ENCODE measurements at places on chromosomes 16 and 17.

DNA sequence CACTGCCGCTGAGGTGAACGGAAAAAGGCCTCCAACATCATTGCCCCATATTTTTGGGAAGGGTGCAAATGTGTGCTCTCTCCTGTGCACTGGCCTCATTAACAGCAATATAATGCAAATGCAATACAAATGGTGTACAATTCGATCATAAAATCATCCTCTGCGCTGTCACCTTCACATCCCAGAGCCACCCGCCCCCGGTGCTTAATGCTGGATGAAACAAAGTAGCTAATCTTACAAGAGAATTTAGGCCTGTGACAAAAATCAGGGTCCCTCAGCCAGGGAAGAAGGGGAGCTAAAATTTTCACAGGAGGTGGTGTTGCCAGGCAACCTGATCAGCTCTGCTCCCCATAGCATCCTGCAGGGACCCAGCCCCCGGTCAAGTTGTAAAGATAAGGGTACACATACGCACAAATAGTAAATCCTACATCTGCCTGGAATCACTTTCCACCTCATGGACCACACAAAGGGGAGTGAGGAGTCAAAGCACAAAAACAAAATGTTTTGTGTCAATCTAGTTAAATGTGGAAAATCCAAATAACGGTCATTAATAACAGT lies 3.0 kb downstream of the TBC1D16 start:
- no peak for DNase-seq

DNA sequence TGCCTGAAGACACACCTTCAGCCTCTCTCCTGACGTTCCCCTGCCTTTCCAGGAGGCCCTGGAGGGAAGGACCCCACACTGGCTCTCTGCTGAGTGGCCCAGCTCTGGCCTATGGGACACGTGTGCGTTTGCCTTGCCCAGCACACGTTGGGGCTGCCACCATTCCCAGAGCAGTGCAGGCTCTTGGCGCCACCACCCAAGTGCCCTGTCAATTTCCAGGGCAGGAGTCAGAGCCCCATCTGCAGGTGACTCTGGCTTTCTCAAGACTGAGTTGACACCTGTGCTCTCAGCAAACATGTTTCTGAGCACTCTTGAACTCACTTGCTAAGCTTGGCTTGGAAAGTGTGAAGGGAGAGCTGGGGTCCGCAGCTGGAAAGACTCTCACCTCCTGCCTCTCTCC lies 4.7 kb upstream of the IRF8 start:
- no peak for DNase-seq

- DNase-seq = no peak
Measured at GRCh38 chr16:13269905-13270528, 368.6 kb downstream of the SHISA9 start.

DNA sequence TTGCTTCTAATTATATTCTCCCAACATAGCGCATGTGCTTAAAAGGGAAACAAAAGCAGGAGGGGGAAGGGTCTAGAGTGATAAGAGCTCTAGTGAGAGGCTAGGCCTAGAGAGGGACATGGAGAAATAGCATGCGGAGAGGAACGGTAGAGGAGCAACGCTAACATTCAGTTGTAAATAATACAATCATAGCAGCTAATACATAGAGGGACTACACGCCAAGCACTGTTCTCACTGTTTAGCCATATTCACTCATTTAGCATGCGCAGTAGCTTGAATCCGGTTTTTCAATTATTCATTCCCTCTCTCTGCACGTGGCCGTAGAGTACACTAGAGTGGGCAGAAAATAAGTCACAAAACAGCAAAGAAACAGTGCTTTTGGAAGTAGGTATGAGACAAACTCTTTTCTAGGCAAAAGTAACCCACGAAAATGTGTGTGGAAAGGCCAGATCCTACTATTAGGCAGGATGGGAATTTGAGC lies 1.7 kb upstream of the ALOX12 start:
- DNase-seq = no peak

DNA sequence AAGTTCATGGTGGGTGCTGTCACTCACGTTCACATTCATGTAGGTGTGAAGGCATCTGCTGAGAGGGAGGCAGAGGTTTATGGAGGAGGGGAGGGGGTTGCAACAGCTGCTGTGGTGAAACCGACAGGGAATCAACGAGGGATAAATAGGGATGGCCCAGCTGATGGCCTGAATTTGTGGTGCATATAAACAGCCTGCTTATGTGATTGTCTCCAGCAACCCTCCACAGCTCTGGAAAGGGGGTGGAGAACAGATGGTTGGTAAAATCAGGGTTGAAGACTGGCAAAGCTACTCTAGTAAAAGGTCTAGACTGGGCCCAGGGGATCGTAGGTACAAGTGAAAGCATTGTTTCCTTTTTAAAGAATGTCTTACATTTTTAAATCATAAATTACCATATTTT lies 53.7 kb downstream of the IQCK start:
- DNase-seq = no peak

DNA sequence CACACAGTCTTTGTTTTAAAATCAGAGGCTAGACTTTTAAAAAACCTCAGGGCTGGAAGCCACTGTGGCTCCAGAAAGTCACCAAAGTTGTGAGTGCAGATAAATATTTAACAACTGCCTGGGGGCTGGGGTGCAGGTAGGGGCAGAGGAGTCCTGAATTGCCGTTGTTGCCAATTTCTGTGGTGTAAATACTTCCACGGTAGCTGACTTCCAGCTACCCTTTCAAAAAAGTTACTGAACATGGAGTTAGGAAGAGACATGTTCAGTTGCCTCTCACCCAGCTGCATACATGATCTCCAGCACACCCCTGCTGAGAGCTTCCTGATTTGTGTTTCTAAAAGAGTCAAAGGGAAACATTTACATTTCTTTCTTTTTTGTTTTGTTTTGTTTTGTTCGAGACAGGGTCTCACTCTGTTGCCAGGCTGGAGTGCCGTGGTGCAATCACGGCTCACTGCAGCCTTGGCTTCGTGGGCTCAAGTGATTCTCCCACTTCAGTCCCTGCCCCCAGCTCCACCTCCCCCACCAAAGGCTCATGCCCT lies 58.7 kb downstream of the PLXDC1 start:
- no peak for DNase-seq

DNA sequence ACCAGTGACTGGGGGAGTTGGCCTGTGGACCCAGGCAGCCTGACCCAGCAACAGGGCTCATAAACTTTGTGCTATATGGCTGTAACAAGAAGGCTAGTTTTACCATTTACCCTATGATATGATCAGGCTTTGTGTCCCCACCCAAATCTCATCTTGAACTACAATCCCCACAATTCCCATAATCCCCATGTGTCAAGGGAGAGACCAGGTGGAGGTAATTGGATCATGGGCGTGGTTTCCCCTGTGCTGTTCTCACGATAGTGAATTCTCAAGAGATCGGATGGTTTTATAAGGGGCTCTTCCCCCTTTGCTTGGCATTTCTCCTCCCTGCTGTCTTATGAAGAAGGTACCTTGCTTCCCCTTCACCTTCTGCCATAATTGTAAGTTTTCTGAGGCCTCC lies 111.2 kb upstream of the NLRP1 start:
- DNase-seq = no peak

DNA sequence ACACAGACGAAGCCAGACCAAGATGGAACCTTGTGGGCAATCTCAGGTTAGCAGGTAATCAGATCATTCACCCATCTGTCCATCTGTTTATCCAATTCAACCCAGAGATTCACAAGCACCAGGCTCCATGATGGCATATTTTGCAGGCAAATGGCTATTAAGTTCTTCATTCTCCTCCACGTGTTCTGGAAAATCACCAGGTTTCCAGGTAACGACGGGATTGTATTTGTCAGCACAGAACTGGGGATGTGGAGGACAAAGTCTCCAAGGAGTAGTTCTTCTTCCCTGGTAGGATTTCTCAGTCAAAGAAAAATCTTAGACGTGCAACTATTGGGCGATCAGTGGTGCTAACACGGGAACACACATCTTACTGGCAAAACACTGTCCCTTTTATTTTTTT lies 368.8 kb downstream of the SLC39A11 start:
- no peak for DNase-seq

- no peak for DNase-seq
Measured at GRCh38 chr17:73431401-73432205, 119.8 kb upstream of the CDC42EP4 start.

GRCh38 chr16:53805113-53805512 lies 101.2 kb downstream of the FTO start:
- DNase-seq = no peak

DNA sequence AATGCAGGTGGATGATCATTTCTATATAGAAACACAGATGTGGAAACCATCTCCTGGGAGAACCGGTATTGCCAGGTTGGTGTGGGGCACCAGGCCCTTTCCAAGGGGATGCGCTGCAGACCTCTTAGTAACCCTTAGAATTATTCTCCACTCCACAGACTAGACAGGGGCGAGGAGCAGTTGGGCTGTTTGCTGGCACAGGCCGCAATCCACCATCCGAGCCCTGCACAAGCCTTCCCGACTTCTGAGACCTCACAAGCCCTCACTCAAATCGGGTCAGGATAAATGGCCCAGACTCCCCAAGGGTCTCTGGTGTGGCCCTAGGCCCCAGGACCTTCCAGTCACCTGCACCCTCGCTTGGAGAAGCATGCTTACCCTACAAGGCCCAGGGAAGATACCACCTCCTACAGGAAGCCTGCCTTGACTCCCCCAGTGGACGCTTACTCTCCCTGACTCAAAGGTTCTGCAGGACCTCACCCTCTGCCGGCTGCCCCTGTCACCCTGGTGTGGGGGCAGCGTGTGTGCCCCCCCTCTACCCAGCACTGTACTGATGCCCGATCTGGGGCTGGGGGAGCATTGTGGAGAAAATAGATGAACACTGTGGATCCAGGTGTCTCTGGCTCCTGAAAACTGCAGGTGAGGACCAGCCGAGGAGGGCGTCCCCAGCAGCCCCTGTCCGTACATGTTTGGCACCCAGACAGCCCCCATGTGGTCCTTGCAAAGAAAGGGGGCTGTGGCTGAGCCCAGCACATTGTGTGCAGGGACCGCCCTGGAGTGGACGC lies 49.8 kb upstream of the ACSF3 start:
- DNase-seq = no peak

DNA sequence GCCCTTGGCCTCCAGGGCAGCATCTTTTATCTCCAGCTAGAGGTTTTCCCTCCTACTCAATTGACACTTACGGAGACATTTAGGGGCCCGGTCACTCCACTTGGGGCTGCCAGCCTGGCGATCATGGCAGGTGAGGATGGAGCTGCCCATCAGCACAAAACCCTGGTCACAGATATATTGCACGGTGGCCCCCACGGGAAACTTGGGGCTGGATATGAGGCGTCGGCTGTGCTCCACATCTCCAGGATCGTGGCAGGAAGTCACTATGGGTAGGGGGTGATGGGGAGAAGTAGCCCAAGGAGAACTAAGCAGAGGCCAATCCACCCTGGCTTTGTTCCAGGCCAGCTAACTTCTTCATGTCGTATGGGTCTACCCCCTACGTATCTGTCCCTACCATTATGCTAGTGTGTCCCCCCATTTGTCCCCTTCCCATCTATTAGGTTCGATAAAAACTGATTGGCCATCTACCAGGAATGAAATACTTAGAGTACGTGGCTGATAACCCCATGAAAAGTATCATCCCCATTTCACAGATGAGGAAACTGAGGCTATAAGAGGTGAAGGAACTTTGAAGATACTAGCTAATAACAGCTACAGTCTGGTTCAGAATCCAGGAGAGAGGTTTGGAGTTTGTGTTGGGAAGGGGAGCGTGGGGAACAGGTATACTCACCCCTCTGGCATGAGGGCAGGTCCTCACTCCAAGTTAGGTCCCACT lies 6.1 kb upstream of the PHF12 start:
- no peak for DNase-seq

DNA sequence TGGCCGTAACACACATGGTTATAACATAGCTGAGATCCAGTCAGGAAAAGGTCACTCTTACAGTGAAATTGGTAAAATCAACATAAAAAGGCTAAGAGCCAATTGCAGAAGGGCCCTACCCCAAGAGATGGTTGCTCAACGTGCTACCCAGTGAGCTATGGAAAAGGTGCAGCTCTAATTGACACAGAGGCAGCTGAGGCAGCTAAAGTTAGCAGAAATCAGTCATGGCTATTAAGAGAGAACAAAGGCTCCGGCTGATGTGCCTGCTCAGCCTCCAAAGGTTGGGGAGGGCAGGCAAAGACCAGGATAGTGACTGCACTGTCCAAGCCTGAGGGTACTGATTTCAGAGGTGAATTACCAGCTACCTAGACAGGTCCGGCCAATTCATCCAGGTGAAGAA lies 76.5 kb upstream of the ATP2A3 start:
- no peak for DNase-seq

DNA sequence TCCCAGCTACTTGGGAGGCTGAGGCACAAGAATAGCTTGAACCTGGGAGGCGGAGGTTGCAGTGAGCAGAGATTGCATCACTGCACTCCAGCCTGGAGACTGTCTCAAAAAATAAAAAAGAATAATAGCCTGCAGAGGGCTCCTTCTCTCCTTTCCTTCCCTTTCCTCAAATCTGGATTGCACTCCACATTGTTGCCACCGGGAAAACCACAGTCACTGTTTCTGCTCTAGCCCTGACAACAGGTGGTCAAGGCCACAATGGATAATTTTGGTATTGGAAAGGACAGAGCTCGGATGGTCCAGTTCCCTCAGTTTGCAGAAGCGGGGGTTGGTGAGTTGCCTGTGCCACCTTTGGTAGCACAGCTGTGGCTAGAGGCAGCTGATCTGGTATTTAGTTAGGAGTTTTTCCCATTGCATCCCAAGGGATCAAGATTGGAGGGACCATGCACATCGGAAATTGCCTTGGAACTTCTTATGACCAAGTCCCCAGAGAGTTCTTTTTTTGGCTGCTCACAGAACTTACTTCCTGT lies 44.7 kb upstream of the PRSS54 start:
- peak; percentile 9 for DNase-seq

GRCh38 chr16:4677994-4678393 lies 15.4 kb upstream of the NUDT16L1 start:
- DNase-seq = no peak

- peak; percentile 79 for DNase-seq
Measured at GRCh38 chr17:43900183-43900857, 7.0 kb downstream of the MPP2 start.

DNA sequence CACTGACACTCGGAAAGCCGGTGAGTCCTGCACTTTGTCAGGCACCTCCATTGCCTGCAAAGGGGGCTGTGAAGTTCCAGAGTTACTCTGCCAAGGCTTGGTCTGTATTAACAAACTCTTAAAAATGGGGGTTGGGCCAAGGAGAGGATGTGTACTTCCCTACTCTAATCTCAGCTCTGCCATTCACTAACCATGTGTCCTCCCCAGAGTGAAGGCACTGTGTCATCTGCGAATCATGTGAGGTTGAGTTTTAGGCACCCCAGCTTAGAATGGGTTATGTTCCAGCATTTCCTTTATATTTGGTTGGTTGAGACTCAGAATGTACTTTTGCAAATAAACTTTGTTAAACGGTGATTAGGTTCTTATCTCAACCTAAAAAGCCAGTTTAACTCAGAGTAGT lies 24.9 kb downstream of the ERCC4 start:
- no peak for DNase-seq

DNA sequence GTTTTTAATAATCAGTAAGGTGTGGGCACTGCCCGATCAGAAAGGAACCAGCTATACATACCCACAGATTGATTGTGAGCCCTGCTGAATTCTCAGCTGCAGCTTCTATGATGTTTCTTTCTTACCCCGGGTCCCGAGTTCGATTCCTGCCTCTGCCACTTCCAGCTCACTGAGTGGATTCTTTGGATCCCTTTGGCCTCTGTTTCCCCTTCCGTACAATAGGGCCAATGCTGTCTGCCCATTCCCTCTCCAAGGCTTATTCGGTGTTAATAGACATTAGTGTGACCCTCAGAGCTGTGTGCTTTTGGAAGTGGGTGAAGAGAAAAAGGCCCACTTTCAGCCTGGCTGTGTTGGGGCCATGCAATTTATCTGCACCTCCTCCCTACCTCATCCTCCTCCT lies 115.8 kb downstream of the IRX5 start:
- no peak for DNase-seq

All from NCI-H1105 treated with DMSO at 0.1 percent for 48 hours (cell line).